ENCODE measurements at places on chromosomes 16 and 17.

GRCh38 chr16:89014403-89015230, 37.6 kb upstream of the CBFA2T3 start:
- DNase-seq = no peak

DNA sequence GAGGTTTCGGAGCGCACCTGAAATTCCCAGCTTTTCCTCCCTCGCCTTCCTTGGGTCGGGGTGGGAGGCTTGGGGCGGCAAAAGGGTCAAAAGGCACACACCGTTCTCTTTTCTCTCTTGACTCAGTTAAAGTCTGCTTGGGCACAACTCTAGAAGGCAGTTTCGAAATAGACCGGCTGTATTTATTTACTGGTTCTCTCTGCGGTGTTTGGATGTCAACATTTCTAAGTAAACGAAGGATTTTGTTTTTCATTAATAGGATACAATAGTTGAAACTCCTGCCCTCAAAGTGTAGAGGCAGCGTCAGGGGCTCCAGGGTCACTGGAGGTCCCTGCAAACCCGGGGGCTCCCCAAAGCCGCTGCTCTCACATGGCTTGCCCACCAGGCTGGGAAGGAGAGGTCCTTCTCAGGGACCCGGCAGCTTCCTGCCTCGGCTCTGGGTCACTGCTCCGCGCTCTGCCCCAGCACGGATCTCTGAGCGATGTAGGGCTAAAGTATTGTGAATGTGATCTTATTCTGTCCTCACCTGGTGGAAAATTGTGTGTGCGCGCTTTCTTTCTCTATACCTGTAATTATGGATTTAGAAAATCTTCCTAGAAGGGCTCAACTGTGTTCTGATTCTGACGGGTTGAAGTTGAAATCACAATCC, 952 bp downstream of the BMERB1 start:
- DNase-seq = no peak

DNA sequence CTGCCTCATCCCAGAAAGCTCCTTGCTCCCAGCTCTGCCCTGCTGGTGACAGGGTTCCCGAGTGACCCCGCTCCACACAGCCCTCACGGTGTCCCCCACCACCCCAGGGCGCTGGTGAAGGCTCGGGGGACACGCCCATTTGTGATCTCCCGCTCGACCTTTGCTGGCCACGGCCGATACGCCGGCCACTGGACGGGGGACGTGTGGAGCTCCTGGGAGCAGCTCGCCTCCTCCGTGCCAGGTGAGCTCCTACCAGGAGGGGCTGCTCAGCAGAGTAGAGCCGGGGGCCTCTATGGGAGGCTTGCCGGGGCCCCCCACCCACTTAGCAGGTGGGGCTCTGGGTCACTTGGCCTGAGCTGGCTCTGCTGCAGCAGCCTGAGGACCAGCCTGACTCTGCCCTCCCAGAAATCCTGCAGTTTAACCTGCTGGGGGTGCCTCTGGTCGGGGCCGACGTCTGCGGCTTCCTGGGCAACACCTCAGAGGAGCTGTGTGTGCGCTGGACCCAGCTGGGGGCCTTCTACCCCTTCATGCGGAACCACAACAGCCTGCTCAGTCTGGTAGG, 11.2 kb downstream of the GAA start:
- no peak for DNase-seq

DNA sequence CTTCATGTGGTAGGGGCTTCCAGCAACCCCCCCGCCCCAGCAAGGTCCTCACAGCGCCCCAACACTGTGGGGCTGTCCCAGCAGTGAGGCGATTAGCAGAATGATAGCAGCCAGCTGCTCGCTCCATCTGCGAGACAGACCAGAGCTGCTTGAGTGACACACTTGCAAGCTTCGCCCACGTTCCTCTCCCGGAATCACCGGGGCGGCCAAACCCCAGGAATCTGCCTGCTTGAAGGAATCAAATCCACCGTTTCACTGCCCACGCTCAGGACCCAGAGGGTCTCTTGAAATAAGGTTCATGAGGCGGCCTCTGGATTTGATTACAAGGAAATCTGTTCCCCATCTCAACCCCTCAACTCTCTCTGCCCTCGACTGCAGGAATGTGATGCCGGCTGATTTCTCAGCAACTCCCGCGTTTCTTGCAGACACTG, 356.0 kb downstream of the C16orf95 start:
- no peak for DNase-seq

GRCh38 chr16:2713985-2714774, 5.8 kb downstream of the PRSS27 start:
- DNase-seq = no peak

- DNase-seq = peak; percentile 55
These were observed 43.2 kb downstream of the C16orf82 start for GRCh38 chr16:27109666-27110523.

GRCh38 chr17:17789828-17790636, 46.8 kb downstream of the SREBF1 start:
- no peak for DNase-seq

GRCh38 chr16:56711862-56712261, 18.1 kb upstream of the NUP93 start:
- DNase-seq = no peak

DNA sequence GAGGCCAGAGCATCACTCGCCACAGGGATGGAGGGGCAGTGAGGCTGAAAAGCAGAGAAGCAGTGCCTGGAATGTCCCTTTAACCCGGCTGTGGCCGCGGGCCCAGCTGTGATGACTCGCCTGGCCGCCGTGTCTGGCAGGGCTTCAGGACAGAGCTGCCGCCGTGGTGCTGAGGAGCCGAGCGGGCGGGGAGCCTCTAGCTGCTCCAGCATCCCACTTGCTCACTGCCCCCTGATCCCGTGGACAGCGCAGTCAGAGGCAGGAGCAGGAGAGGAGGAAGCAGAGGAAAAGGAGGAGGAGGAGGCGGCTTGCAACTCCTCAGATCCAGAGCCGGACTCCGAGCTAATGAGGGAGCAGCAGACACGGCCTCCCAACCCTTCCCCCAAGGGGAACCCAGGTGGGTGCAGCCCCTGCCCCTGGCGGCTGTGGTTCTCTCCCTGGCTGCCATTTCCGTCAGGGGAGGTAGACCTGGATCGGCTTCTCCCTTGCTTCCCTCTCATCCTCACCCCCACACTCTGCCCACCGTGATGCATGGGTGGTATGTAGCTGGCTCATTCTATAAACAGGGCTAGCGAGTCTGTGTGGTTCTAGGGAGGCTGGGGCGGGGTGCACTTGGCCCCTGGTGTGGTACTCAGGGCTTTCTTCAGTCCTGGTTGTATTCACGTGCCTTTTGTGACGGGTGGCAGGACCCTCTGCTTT, 165.7 kb downstream of the CMIP start:
- DNase-seq = no peak

DNA sequence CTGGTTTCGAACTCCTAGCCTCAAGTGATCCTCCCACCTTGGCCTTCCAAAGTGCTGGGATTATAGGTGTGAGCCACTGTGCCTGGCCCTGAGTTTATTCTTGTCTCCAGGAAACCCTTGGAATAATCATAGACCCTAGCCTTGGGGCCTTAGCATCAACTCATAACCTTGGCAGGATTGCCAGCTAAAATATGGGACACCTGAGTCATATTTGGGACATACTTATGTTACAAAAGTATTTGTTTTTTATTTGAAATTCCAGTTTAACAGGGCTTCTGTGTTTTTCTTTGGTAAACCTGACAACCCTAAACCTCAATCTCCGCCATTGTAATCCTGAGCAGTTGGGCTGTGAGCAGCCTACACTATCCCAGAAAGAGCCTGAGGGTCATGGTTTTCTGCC, 28.6 kb upstream of the TNS4 start:
- no peak for DNase-seq

GRCh38 chr17:78734793-78735641, 47.1 kb downstream of the CYTH1 start:
- DNase-seq = no peak

GRCh38 chr16:82024883-82025282, 10.2 kb upstream of the HSD17B2 start:
- DNase-seq = no peak

- DNase-seq = no peak
These were observed 9.8 kb downstream of the CA5A start for GRCh38 chr16:87926246-87927194.

DNA sequence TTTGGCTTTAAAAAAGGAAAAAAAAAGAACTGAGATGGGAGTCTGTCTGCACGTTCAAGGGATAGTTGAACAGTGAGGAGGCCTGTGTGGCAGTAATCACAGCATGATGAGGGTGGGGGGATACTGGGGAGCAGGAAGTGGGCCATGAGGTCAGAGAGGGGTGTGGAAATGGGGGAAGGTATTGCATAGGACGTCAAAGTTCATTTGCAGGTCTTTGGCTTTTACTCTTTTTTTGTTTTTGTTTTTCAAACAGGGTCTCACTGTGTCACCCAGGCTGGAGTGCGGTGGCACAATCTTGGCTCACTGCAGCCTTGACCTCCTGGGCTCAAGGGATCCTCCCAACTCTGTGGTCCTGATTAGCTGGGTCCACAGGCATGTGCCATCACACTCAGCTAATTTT, 19.0 kb downstream of the WWP2 start:
- no peak for DNase-seq

DNA sequence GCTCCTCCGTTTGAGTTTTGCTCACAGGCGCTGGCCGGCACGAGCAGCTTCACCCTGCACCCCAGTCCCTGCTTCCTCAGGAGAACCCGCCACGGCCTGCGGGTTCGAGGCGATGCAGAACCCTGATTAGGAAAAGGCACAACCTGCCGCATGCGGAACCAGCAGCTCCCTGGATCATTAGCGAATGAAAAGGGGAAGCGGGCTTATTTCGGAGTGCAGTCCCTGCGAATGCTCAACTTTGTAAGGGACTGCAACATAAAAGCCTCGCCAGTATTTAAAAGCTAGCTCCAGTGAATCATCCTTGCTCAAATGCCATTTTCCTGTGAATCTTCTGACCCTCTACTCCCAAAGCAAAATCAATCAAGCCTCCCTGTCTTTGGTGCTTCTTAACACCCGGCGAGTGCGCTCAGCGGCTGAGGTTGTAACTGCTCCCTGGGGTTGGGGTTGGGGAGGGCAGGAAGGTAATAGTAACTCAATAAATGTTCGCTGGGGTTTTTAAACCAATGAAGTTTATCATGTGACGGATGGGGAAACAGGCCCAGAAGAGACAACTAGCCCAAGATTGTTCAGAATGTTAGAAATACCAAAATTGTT, 678 bp upstream of the AKAP10 start:
- DNase-seq = no peak

GRCh38 chr16:82801361-82801760, 174.6 kb downstream of the CDH13 start:
- no peak for DNase-seq

GRCh38 chr17:48445248-48445620, 15.2 kb upstream of the SKAP1 start:
- no peak for DNase-seq

DNA sequence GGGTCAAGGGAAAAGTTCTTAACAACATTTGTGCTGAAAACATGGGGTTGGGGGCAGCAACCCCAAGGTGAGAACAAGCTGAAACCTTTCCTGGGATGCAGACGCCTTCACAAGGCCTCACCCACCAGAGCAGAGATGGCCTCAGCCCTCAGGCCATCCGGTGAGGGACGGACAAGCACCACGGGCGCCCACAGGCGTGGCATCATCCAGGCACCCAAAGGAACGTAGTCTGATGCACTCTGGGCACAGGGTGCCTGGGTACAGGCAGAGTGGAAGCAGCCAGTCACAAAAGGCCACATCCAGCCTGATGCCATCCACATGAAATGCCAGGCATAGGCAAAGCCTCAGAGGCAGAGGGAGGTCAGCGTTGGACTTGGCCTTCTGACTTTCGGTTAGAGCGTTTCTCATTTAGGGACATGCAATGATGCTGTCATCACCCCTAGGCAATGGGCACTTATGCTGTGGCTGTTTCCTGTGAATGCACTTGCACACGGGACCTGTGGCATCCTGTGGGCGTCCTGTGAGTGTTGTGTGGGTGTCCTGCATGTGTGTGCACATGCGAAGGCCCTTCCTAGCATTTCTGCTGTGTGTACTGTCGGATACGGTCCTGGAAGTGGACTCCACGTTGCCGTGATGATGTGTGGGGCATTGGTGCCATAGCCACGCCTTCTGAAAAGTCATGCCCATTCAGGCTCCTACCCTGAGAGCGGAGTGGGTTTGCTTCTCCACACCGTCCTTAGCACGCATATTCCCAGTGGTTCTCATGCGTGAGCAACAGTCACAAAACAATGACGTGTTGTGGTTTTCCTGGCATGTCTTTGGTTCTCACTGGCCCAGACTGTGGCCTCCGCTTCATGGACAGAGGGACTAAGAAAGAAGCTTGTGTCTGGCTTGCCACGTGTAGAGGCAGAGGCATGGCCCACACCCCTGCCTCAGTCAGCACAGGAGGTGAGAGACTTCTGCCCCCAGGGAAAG, 52.7 kb upstream of the ZNF469 start:
- DNase-seq = no peak

DNA sequence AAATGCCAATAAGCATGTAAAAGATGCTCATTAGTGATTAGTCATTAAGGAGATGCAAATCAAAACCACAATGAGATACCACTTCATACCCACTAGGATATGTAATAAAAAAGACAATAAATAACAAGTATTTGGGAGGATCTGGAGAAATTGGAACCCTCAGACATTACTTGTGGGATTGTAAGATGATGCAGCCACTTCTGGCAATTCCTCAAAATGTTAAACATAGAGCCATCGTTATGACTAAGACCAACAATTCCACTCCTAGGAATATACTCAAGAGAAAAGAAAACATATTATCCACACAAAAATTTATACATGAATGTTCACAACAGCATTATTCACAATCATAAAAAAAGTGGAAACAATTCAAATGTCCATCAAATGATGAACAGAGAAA, 336.2 kb upstream of the PMFBP1 start:
- DNase-seq = no peak

GRCh38 chr16:77409311-77409710, 25.5 kb downstream of the ADAMTS18 start:
- DNase-seq = no peak

GRCh38 chr17:55238931-55239297, 25.8 kb upstream of the HLF start:
- no peak for DNase-seq

DNA sequence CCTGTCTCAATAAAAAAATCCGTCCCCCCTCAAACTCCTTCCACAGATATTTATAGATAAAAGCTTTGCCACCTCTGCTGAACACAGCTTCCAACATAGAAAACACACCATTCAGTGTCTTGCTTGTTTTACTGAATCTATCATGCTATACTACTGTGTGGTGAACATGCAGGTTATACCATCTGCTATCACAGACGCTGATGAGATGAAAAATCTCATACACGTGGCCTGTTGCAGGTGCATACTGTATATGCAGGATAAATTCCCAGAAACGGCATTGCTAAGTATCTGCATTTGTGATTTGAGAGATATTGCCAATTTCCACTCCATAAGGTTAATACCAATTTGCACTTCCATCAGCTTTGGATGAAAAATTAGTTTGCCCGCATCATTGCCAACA, 30.4 kb upstream of the IL34 start:
- no peak for DNase-seq

All from A549 (cell line).